ENCODE measurements at places on chromosomes 6 and 20.

DNA sequence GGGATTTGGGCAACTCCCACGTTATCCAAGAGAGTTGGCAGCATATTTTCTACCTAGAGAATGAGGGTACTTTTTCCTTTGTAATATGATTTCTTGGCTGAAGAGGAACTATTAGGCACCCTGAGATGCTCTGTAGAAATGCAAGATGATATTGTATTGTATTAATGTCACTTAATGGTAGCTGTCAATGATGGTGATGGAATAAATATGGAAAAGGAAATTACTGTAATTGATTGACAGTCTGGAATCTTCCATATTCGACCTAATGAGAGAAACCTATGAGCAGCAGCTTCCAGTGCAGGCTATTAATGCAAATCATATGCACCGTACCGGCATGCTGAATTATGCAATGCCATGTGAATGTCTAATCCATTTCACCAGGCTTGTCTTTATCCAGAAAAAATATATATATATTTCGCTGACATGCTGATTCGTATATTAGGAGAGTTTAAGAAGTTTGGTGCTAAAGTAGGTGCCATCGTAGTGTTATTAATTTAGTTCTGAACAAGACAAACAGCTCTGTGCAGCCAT, 494.2 kb upstream of the JARID2 start:
- DNase-seq: no peak

DNA sequence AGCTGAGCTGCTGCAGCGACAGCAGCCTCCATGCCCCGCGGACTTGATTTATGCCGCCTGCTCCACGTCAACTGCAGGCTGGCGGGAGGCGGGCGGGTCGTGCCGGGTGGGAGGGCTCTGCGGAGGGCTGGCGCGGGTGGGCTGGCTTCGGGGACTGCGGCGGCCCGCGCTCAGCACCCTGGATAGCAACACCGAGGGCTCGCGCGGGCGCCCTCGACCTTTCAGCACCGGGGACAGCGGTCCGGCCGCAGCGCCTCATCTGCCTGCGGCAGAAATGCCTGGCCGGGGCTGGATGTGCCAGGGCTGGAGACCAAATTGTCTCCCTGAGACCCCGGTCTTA, 792 bp downstream of the SNAP25 start:
- DNase-seq: no peak

DNA sequence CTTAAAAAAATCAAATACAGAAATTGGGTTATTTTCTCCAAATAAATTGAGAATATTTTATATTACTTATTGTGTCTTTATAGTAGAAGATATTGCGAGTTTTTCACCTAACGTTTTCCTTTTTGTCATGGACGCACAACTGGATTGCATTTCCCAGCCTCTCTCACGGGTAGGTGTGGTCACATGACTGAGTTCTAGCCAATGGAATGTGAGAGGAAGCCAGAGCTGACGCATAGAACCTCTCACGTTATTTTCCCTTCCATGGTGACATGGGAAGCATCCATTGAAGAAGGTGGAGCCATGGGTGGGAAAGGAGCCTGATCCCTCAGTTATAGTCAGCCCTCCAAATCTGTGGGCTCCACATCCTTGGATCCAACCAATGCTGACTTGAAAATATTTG, 155.9 kb upstream of the UST start:
- no peak for DNase-seq

DNA sequence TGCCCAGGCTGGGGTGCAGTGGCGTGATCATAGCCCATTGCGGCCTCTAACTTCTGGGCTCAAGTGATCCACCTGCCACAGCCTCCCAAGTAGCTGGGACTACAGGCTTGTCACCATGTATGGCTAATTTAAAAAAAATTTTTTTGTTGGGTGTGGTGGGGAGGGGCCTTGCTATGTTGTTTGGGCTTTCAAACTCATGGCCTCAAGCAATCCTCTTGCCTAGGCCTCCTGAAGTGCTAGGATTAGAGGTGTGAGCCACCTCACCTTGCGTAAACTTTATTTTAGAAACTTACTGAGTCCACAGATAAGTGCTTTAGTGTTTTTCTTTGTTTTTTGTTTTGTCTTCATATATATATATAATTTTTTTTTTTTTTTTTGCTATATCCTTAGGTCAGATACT, 9.1 kb downstream of the SMAP1 start:
- DNase-seq: no peak

GRCh38 chr6:818196-818595, 125.3 kb upstream of the EXOC2 start:
- no peak for DNase-seq

GRCh38 chr20:64053841-64054661, 4.6 kb upstream of the SOX18 start:
- no peak for DNase-seq

DNA sequence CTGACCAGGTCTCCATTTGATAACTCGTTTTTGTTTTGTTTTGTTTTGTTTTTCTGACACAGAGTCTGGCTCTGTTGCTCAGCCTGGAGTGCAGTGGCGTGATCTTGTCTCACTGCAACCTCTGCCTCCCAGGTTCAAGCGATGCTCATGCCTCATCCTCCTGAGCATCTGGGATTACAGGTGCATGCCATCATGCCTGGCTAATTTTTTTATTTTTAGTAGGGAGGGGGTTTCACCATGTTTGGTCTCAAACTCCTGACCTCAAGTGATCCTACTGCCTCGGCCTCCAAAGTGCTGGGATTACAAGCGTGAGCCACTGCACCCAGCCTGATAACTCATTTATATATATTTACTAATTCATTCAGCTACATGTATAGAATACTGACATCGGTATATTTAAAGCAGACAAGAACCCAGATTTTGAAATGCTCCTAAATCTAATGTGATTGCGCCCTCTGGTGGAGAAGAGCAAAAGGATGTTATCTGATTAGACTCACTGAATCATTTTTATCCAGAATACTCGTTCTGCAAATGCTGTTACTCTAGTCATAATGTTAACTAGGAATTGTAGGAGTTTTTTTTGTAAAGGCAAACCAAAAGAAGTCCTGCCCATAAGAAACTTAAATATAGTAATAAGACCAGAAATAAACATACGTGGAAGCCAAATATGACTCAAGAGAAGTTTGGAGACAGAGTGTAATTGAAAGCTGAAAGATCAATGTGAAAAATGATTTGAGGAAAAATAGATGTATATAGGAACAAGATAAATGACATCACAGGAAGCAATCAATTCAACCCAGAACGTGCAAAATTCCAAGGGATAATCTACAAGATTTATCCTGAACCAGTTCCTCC, 5.3 kb upstream of the COL12A1 start:
- no peak for DNase-seq

- DNase-seq: no peak
Observed at GRCh38 chr6:150616586-150616985, 16.9 kb downstream of the PLEKHG1 start.

DNA sequence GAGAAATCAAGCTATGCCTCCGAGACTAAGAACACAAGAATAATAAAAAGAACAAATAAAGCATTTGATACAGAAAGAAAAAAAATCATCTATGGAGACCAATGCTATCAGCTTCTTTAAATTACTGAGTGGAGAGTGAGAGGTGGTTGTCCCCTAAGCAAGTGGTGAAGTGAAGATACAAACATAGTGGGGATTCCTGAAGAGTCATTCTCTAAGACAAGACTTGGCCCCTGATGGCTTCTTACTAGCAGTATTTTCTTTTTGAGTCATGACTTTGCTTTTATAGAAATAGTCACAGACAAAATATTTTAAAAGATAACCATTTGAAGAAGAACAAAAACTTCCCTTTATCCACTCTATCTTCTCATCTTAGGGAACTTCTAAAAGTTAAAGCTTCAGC, 261.4 kb upstream of the PRDM1 start:
- DNase-seq: no peak

- no peak for DNase-seq
Observed at GRCh38 chr6:1970151-1970561, 275.2 kb downstream of the GMDS start.

DNA sequence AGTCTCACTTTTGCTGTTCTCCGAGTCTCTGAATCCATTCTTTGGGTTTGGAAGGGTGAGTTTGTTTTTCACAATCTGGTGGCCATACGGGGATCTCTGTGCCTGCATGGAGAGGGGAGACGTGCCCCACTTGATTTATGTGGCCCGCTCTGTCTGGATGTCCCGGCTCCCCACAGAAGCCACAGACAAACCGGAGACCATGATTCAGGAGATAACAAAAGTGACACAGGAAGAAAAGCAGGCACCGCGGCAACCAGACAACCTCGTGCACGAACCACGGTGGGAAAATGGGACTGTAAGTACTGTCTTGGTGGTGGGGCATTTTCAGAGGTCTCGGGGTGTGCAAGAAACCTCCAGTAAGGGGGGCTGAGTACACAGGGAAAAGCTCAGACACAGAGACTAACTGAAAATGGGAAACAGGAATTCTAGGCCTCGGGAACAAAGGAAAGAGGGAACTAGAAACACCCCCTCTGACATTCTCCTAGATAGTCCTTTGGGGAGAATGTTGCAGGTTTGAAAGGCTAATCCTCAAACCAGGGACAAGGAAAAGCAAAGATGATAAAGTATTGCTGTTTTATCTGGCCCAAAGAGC, 22.1 kb upstream of the ZNF318 start:
- DNase-seq: no peak

DNA sequence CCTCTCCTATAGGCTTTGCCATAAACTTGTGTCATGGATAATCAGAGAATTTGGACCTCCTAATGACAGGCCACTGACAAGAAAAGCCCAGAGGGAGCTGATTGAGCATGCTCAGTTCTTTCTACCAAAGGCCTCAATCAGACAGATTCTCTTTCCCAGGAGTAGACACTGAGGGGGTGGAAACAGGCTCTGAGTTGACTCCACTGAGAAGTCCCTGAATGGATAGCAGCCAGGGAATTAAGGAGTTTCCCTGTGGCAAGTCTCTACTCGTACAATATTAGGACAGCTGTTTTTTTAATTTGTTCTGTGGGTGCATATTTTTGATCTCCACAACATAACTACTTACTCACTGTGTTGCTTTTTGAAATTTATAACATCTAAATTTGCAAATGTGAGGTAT, 63.3 kb downstream of the SLC16A10 start:
- no peak for DNase-seq

DNA sequence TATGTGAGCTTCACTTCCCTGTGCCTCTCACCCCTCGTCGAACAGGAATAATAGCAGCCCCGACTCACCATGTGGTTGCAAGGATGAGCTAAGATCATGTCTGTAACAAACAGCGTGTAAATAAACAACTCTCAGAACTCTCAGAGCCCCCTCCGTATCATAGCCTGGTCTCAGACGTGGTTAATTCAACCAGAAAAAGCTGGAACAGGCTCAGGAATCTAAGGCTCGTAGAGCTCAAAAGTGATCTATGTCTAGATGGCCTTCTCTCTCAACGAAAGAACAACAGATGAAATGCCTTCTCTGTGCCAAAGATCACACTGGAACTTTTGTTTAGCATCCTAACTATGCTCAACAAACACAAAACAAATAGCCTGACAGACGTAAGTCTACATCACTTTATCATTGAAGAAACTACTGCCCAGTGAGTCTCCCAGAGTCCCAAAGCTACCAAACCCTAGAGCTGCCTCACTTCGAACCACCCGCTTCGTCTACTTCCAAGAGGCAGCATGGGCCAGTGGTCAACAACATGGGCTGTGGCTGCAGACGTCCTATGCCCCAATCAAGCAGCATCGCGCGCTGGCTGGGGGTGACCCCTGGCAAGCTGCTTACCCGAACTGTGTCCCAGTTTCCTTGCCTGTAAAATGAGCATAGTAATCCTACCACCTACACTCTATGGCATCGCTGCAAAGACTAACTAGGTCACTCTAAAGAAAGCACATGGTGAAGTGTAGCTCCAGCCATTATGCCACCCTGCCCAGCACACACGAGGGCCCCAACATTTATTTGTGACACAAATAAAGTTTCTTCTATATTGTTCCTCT, 35.1 kb downstream of the NFATC2 start:
- no peak for DNase-seq

DNA sequence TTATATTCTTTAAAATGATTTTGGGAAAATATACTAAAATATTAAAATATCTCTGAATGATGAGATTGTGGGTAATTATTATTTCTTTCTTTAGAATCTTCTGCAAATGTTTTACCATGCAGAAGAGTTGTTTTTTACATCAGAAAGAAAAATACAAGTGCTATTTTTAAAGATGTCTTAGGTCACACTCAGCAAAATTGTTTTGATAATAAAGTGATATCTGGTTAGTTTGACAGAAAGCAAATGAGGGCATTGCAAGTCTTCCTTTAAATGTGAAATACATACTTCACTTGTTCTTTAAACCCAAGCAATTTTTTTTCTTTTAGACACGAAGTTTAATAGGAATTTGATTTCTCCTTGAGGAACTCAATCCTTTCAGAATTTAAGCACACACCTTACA, 43.6 kb upstream of the STXBP5 start:
- no peak for DNase-seq

- no peak for DNase-seq
Observed at GRCh38 chr20:37160683-37161082, 18.4 kb upstream of the RPN2 start.

GRCh38 chr6:169177516-169178166, 76.0 kb downstream of the THBS2 start:
- no peak for DNase-seq

GRCh38 chr20:61444637-61445036, 192.6 kb downstream of the CDH4 start:
- no peak for DNase-seq

GRCh38 chr6:137341681-137342195, 122.6 kb upstream of the IFNGR1 start:
- DNase-seq: no peak

DNA sequence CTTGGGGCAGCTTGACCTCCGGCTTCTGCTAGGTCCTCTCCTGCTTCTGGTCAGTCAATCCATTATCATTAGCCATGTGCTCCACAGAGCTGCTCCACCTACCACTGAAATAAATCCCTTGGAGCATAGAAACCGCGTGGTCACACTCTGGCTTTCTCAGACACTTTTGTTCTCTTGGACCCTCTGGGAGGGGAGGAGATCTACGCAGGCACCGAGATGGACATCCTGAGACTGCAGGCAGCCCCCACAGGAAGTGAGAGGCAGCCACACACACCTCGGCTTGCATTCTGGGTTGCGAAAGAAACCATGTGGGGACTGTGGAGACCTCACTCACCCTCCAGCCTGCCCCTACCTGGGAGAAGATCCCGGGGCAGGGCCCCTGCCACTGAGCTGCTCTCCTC, 79.5 kb downstream of the FYN start:
- DNase-seq: no peak

- no peak for DNase-seq
Observed at GRCh38 chr20:40644863-40645262, 44.2 kb downstream of the MAFB start.
